ENCODE measurements at places on chromosomes 12 and 14. TPM values are rescaled to one million over a fixed set of nuclear protein-coding genes. Genes with fewer than 3 reads are reported as not detected.

FBXO21 gene
- total RNA-seq, result 25.3 TPM

SERPINA12 gene
- total RNA-seq, result not detected

KRT82 gene
- total RNA-seq, result not detected

TRHDE gene
- 29.5 TPM for total RNA-seq

ASB2 gene
- total RNA-seq, result 14.9 TPM

VWF gene
- total RNA-seq, result 0.50 TPM

CMKLR1 gene
- not detected for total RNA-seq

BCL2L14 gene
- not detected for total RNA-seq

- H3K4me3 ChIP-seq, result no peak overlapping the region
- H3K27ac ChIP-seq, result no peak overlapping the region
- no peak for DNase-seq
- H3K4me1 ChIP-seq, result no peaks in the 10 kb centered on the region
- no peaks in the 10 kb centered on the region for H3K36me3 ChIP-seq
- no peaks in the 10 kb centered on the region for H3K27me3 ChIP-seq
Observed at GRCh38 chr14:101109981-101110728, 206.6 kb upstream of the RTL1 start.

DNA sequence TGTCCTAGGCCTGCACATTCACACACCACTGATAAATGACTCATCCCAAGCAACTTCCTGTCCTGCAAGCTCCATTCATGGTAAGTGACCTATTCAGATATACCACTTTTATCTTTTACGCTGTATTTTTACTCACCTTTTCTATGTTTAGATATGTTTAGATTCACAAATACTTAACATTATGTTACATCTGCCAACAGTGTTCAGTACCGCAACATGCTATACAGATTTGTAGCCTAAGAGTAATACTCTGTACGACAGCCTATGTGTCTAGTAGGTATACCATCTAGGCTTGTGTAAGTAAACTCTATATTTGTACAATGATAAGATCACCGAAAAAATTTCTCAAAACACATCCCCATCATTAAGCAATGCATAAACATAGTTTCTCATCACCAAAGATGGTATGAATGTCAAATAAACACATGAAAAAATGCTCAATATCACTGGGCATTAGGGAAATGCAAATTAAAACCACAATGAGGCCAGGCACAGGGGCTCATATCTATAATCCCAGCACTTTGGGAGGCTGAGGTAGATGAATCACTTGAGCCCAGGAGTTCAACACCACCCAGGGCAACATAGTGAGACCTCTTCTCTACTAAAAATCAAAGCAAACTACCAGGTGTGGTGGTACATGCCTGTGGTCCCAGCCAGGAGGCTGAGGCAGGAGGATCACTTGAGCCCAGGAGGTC is 20.7 kb downstream of the ATXN2 start:
- peaks cover 22% of the 10 kb centered on the region for H3K4me1 ChIP-seq
- peaks cover 25% of the 10 kb centered on the region for H3K27me3 ChIP-seq
- no peak overlapping the region for H3K4me3 ChIP-seq
- H3K36me3 ChIP-seq, result no peaks in the 10 kb centered on the region

DNA sequence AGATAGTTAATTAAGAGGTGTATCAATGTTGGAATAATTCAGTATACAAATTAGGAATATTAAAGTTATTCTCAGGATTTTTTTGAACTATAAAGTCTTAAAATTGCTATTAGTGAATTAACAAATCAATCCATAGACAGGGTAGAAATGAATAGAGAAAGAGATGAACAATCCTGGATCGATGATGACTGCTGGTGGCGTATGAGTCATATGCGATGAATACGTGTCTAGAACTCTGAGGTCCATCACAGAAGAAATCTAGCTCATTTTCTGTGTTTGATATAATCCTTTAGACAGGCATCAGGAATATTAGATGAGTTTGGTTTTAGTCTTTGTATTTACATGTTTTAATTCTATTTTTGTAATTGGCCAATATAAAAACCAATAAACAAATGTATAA is 85.4 kb upstream of the RTL1 start:
- H3K4me1 ChIP-seq, result no peaks in the 10 kb centered on the region
- DNase-seq, result no peak
- H3K27me3 ChIP-seq, result no peaks in the 10 kb centered on the region
- no peak overlapping the region for H3K27ac ChIP-seq

- no peaks in the 10 kb centered on the region for H3K27me3 ChIP-seq
- H3K27ac ChIP-seq, result no peak overlapping the region
- H3K4me1 ChIP-seq, result no peaks in the 10 kb centered on the region
- DNase-seq, result peak; percentile 62
Observed at GRCh38 chr12:105171691-105172436, 64.1 kb downstream of the APPL2 start.

GRCh38 chr14:95494456-95494855 is 22.0 kb downstream of the SYNE3 start:
- no peak overlapping the region for H3K4me3 ChIP-seq
- H3K27me3 ChIP-seq, result no peaks in the 10 kb centered on the region
- H3K4me1 ChIP-seq, result peaks cover 12% of the 10 kb centered on the region
- no peak for DNase-seq
- H3K27ac ChIP-seq, result no peak overlapping the region

DNA sequence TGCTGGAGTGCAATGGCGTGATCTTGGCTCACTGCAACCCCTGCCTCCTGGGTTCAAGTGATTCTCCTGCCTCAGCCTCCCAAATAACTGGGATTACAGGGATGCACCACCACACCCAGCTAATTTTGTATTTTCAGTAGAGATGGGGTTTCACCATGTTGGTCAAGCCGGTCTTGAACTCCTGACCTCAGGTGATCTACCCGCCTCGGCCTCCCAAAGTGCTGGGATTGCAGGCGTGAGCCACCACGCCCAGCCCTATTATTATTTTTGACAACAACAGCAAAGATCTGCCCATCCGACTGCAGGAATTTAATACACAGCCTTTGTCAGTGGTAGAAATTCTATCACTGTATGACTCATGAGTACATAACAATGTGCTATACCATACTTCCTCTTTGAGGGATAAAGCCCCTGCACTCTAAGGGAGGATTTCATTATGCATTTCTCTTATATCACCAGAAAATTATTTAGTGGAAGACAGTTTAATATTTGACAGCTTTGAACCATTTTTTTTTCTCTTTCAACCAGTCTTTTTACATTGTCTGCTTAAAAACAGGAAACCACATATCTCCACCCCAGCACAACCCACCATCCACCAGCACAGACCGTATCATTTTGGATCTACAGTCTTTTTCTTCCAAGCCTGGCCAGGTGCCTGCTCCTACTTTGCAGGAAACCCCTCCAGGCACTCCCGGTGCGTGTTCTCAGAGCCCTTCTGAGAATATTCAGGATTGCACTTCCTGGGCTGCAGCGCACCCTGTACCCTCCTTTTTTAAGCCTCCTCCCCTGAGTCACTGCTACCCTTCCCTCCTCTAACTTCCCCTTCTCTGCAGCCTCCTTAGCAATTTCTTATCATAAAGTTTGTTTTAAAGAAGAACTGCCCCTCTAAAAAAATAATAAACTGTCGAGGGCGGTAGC is 594 bp downstream of the ARHGDIB start:
- H3K27ac ChIP-seq, result no peak overlapping the region
- no peaks in the 10 kb centered on the region for H3K36me3 ChIP-seq
- DNase-seq, result peak; percentile 21
- H3K4me1 ChIP-seq, result peaks cover 14% of the 10 kb centered on the region

DNA sequence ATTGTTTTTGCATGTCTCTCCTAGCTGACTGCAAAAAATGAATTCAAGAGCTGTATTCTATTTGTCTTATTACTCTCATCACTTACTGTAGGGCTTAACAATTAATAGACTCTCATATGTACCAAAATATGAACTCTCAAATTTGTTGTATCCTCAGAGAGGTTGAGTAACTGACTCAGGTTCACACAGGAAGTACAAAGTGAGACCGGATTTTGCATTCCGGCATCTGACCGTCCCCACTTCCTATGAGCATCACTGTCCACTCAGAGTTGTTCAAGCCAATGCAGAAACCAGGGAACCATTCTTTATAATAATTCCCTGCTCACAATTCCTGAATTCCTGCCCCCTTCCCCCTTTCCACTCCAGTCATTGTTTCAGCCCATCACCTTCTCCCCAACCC is 113.3 kb upstream of the AMIGO2 start:
- peaks cover 21% of the 10 kb centered on the region for H3K4me1 ChIP-seq
- no peak overlapping the region for H3K27ac ChIP-seq
- no peaks in the 10 kb centered on the region for H3K36me3 ChIP-seq
- H3K4me3 ChIP-seq, result no peak overlapping the region
- no peak for DNase-seq

- no peaks in the 10 kb centered on the region for H3K36me3 ChIP-seq
- DNase-seq, result no peak
- H3K4me1 ChIP-seq, result no peaks in the 10 kb centered on the region
- no peak overlapping the region for H3K4me3 ChIP-seq
- no peaks in the 10 kb centered on the region for H3K27me3 ChIP-seq
Observed at GRCh38 chr14:73802431-73803188, 49.0 kb upstream of the PTGR2 start.

- H3K4me3 ChIP-seq, result peak overlapping the region; percentile 66
- H3K27ac ChIP-seq, result peak overlapping the region; percentile 45
- H3K4me1 ChIP-seq, result peaks cover 23% of the 10 kb centered on the region
- H3K27me3 ChIP-seq, result no peaks in the 10 kb centered on the region
Observed at GRCh38 chr12:93378998-93379325, 1.2 kb downstream of the NUDT4 start.

DNA sequence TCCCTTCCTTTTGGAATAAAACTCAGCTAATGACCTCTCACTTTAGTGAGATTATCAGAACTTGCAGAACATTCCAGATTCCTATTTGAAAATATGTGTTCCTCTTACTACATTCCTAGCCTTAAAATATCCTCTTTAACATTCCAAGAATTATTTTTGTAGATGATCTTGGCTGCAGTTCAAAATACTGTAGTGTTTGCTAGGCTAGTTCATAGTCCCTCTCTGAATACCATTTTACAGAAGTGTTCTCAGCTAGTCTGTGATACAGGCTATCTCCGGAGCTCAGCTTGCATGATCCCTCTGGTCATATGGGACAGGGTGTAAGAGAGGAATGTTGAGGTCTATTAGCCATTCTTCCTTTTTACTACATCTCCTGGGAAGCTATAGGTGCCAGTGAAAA is 17.6 kb upstream of the GPR33 start:
- H3K4me3 ChIP-seq, result no peak overlapping the region
- peaks cover 11% of the 10 kb centered on the region for H3K4me1 ChIP-seq
- no peaks in the 10 kb centered on the region for H3K36me3 ChIP-seq
- peak; percentile 1 for DNase-seq
- no peak overlapping the region for H3K27ac ChIP-seq

- no peak overlapping the region for H3K4me3 ChIP-seq
- no peaks in the 10 kb centered on the region for H3K36me3 ChIP-seq
- H3K27me3 ChIP-seq, result no peaks in the 10 kb centered on the region
- DNase-seq, result no peak
- H3K27ac ChIP-seq, result no peak overlapping the region
- no peaks in the 10 kb centered on the region for H3K4me1 ChIP-seq
Observed at GRCh38 chr14:98347686-98348085, 924.3 kb downstream of the BCL11B start.

- H3K27me3 ChIP-seq, result no peaks in the 10 kb centered on the region
- no peaks in the 10 kb centered on the region for H3K36me3 ChIP-seq
- no peaks in the 10 kb centered on the region for H3K4me1 ChIP-seq
- no peak overlapping the region for H3K27ac ChIP-seq
- H3K4me3 ChIP-seq, result no peak overlapping the region
Observed at GRCh38 chr12:73947326-73948026, 590.2 kb upstream of the ATXN7L3B start.
